ENCODE measurements at places on chromosomes 6 and 20.

DNA sequence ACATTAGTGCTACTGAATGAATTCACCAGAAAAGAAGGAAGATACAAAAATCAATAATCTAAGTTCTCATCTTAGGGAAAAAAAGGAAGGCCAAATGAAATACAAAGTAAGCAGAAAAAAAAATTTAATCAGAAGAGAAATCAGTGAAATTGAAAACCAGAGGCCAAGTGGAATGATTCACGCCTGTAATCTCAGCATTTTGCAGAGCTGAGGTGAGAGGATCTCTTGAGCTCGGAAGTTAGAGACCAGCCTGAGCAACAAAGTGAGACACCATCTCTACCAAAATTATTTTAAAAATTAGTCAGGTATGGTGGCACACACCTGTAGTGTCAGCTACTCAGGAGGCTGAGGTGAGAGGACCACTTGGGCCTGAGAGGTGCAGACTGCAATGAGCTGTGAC is 21.2 kb upstream of the ASF1A start:
- DNase-seq = no peak

DNA sequence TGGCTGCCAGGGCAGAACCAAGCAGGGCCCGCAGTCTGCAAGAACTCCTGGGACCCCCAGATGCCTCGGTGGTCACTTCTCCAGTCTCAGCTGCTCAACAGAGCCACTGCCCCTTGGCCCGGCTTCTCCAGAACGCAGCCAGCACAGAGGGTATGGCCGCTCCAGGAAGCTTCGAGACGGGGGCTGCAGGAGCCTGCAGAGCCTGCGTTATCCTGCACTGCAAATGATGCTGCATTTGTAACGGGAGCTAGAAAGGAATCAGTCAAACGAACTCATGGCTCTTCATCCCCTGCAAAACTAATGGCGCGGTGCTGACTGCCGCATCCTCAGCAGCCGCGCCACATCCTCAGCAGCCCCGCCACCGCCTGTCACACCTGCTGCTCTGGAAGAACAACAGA is 254.9 kb downstream of the TAF4 start:
- DNase-seq = no peak

- no peak for DNase-seq
These were observed 113.6 kb downstream of the TRERF1 start for GRCh38 chr6:42337985-42338743.

GRCh38 chr20:58228484-58229197 is at the start of gene ANKRD60:
TSS of gene ANKRD60 (minus strand) at chr20:58228653. CDS start at chr20:58228653, 0 bp downstream.
- peak; percentile 66 for DNase-seq

DNA sequence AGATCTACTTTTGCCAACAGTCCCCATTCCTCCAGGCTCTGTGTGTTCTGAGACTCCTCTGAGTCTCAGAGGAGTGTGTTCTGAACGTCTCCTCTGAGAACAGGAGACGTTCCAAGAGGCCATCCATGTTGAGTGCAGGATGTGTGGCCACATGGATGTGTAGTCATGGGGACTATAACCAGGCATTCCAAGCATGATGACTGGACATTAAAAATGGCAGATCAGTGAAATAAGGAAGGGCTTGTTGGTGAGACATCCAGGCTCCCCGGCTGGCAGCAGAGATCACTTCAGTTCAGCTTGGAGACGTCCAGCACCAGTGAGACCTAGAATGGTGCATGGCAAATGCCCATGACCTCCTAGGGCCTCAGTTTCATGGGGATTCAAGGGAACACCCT is 34.3 kb upstream of the POU5F1 start:
- no peak for DNase-seq

DNA sequence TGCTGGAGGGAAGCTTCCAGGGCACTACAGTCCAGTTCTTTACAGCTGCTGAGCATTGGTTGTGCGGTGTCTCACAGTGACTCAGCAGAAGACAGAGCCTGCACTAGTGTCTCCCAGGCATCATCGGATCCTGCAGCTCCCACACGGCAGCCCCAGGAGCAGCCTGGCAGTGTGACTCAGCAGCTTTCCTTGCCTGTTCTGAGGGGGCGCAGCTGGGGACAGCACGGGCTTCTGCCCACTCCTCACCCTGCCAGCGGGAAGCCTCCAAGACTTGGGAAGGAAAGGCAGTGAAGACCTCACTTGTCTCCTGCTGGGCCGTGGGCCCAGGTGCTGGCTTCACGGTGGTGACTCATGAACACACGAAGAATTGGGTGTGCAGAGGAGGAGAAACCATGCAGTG is 165.4 kb downstream of the SYNDIG1 start:
- no peak for DNase-seq

DNA sequence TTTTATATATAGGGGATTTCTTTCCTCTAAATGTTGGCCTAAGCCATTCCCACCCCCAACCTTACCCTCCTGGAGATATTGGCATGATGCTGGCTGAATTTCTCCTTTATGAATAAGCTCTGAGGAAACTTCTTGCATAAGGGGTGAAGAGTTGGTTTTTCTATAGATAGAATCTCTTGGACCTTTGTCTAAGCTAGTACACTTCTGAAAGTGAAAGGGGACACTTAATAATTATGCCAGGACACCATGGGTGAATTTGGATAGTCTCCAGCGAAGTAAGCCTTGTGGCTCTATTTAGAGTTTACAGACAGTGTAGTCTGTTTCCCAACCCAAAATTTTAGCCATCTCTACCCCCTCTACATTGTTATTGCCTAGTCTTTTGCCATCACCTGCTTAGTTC is 27.1 kb upstream of the FABP7 start:
- DNase-seq = no peak

DNA sequence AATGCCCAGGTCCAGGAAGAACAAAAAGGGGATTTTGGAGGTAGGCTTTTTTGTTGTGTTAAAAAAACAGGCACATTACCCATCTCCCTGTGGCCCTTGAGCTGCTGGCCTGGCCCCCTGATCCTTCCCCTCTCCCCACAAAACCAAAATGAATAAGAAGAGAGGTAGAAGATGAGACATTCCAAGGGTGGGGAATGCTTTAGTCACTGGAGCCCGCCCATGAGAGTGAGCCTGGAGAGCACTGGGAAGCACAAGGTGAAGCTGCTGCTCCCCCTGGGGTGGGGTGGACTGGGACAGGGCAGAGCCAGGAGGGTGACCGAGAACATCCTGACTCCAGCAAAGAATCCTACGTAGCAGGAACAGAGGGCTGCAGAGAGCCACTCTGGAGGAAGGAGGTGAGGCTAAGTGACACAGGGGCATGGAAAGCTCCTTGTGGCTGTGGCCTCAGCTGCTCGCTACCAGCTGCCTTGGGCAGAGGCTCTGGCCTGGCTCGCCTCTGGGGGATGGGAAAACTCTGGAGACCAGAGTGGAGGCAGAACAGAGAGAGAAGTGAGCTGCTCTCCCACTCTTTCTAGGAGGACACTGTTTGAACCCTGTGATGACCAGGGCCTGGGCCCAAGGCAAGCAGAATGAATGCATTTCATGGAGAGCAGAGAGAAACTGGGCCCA is 48.3 kb downstream of the AKAP7 start:
- no peak for DNase-seq

- DNase-seq = no peak
These were observed 26.1 kb upstream of the RIPOR2 start for GRCh38 chr6:24961852-24962251.

GRCh38 chr6:115053169-115053860 is 710.5 kb upstream of the HS3ST5 start:
- DNase-seq = no peak

GRCh38 chr20:52859156-52859876 is 112.8 kb upstream of the TSHZ2 start:
- DNase-seq = no peak

DNA sequence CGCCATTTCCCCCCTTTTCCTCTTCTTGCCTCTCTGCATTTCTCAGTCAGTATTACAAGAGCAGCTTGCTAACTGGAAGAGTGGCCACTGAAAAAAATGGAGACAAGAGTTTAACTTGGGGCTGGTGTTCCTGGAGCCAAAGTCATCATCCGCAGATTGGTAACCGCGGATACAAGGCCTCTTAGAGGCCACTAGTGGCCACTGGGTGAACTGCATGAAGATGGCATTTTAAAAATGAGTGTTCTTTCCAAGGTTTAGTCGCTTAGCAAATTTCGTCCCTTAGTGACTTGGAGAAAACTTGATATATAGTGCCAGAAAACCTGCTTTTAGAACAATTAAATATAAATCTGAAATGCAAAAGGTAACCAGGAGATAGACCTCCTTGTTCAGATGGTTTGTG is 4.8 kb downstream of the F13A1 start:
- DNase-seq = peak; percentile 48

GRCh38 chr6:18507018-18507415 is 119.9 kb downstream of the RNF144B start:
- DNase-seq = no peak

DNA sequence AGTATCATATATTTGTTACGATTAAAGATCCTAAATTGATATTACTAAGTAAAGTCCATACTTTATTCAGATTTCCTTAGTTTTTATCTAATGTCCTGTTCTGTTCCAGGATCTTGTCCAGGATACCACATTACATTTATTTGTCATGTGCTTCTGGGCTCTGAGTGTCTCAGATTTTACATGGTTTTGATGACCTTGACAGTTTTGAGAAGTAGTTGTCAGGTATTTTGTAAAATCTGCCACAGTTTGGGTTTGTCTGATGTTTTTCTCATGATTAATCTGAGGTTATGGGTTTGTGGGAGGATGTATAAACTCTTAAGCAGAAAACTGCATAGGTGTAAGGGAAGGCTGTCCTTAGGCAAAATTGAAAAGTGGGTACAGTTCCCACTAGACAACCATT is 109.9 kb upstream of the BMP5 start:
- no peak for DNase-seq

- DNase-seq = no peak
These were observed 241.8 kb upstream of the BMP2 start for GRCh38 chr20:6525447-6526303.

DNA sequence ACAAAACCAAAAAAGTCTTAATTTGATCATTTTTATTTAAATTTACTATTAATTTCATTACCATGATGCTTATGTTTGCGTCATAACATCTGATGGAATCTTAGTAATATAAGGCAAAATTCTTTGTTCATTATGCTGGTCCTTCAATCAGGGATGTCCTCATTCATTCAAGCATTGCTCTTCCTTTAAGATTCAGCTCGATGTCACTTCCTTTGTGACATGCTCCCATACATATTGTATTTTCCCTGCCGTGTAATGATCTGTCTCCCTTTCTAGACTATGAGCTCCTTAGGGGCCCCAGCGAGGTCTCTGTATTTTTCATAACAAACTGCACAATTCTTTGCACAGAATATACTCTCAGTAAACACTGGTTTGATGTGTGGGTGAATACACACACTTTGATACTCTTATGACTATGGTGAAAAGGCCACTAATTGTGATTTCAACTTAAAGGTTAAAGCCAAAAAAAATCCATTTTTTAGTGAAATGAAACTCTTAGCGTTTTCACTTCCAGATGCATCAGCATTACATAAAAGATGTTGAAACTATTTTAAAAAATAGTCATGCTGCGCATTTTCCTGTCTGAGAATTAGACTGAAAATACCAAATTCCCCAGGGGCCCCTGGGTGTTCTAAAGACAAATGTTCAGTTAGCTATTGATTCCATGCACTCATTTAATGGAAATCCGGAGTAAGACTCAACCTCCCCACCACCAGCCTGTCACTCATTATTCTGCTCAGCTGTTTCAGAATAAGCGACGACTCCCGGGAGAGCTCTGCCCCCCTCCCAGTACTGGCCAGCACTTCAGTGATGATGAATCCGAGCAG is 169.7 kb downstream of the ATXN1 start:
- DNase-seq = peak; percentile 23

DNA sequence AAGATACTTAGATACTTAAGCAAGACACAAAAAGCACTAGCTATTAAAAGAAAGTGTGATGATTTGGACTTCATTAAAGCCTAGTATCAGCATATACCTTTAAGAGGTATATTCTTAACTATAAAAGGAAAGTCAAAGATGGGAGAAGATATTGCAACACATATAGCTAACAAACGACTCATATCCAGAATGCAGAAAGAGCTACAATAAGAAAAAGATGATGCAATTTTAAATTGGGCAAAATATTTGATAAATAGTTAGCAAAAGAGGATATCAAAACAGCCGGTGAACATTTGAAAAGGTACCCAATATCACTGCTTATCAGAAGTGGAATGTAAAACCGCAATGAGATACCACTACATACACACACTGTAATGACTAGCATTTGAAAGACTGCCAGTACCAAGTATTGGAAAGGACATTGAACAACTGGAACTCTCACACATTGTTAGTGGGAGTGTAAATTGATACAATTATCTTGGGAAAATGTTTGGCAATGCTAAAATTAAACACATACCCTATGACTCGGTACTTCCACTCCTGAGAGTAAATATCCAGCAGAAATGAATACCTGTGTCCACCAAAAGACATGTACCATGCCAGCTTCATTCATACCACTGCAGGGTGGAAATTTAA is 25.7 kb downstream of the MUC22 start:
- DNase-seq = no peak

GRCh38 chr6:20879526-20879925 is 345.3 kb downstream of the CDKAL1 start:
- DNase-seq = no peak

DNA sequence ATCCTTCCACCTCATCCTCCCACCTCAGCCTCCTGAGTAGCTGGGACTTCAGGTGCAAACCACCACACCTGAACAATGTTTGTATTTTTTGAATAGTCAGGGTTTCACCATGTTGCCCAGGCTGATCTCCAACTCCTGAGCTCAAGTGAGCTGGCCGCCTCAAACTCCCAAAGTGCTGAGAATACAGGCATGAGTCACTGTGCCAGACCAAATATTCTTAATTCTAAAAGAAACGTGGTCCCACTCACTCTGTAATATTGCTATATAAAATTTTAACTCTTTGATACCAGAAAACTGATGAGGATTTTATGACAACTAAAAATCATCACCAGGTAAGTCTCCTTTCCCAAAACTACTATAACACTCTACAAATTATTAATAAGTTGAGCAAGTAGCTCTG is 716.8 kb upstream of the GJE1 start:
- no peak for DNase-seq

GRCh38 chr6:169172456-169172855 is 81.2 kb downstream of the THBS2 start:
- DNase-seq = no peak

DNA sequence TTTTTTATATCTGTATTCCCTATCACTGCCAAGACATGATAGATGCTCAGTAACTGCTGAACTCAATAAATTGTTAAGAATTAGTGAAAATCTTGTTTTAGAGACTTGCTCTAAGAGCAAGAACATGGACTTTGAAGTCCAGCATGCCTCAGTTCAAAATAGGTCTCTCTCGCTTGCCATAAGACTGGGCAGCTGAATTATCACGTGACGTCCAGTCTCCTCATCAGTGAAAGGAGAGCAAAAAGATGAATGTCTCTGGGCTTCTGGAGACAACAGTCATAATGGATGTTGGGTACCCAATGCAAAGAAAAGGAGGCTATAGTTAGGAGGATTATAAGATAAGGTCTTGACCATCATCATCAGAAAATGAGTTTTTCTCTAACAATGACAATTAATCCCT is 82.1 kb downstream of the IYD start:
- no peak for DNase-seq

DNA sequence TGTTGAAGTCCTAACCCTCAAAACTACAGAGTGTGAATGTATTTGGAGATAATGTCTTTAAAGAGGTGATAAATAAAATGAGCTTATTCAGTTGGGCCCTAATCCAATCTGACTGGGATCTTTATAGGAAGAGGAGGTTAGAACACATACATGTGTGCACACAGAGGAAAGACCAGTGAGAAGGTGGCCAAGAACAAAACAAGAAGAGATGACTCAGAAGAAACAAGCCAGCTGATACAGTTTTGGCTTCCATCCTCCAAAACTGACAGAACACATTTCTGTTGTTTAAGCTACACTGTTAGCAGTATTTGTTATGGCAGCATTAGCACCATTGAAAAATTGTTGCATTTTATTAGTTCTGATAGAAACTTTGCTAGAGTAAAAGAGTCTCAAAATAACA is 609.3 kb upstream of the IMPG1 start:
- DNase-seq = no peak
